ENCODE measurements at places on chromosomes 2 and 18.
A peak's percentile ranks its signal among the peaks of the same experiment; 100 is the strongest.

DNA sequence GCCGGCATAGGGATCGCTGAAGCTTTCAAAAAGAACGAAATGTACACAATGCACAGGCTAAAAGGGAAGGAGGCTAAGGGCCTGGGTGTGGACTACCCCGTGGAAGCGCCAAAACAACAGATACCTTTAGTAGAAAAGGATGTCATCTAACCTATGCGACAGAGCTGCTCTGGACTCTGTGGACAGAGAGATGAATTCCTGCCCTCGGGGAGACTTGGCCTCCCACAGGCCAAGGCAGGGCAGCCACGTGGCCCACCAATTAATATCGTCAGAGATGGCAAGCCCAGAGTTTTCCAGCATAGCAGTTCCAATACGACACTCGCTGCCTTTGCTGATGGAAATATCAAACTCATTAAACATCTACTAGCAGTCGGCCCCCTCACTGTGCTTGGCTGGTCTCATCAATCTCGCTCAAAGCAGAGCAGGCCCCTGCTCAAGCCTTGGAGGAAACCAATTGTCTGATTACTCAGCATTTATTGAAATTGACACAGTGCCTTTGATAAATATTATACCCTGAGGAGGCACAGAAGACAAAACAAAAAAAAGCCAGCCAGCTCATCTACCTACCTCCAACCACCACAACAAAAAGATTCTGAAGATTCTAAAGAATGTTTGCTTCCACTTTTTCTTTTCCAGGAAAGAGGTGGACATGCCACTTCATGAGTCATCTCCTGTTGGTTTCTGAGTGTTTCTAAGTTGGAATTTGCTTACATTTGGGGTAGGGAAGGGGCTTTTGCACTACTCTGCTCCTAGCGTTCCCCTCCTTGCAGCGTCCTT, 79.0 kb upstream of the ACAA2 start:
- DNase-seq, result no peak

DNA sequence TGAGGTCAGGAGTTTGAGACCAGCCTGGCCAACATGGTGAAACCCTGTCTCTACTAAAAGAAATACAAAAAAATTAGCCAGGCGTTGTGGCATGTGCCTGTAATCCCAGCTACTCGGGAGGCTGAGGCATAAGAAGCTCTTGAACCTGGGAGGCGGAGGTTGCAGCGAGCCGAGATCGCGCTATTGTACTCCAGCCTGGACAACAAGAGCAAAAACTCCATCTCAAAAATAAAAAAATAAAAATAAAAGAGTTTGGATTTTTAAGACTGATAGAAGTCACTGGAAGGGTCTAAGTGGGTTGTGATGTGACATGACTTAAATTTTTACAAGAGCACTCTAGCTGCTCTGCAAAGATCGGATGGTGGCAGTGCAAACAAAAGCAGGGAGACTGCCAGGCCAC, 15.9 kb downstream of the KCNK3 start:
- DNase-seq, result no peak

GRCh38 chr2:63587814-63588384, 378 bp downstream of the WDPCP start:
- DNase-seq, result no peak

DNA sequence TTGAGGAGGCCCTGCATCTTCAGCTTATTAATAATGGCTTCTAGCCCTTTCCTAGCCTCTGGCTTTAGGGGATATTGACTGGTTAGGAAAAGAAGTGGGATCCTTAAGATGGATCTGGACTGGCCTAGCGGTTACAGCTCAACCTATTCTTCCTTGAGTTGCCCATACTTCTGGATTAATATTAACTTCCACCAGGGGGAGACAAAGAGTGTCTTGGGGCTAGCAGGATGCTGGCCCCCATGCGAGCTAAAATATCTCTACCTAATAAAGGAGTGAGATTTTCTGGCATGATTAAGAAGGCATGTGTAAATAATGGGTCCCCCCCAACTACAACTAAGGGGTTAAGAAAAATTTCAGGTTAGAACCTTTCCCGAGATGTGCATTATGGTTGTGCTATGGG, 23.2 kb upstream of the PLA2R1 start:
- DNase-seq, result no peak

- DNase-seq, result no peak
These were observed 73.7 kb upstream of the TGFA start for GRCh38 chr2:70627211-70627898.

DNA sequence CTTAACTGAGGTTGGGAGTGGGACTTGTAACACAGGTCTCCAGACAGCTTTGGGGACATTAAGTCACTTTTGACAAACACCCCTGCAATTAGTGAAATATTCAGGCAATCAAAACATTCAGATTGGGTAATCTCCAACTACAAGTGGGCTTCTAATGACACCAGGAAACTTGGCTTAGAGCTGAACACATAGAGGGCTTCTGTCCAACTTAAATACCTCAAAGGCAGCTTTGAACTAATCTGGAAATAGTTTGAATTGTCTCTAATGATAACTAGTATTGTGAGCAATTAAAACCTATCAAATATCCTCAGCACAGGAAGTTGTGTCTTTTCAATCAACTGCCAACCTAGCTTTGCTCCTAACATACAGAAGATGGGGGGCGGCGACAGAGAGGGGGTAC, 5.1 kb upstream of the ASPRV1 start:
- DNase-seq, result no peak

DNA sequence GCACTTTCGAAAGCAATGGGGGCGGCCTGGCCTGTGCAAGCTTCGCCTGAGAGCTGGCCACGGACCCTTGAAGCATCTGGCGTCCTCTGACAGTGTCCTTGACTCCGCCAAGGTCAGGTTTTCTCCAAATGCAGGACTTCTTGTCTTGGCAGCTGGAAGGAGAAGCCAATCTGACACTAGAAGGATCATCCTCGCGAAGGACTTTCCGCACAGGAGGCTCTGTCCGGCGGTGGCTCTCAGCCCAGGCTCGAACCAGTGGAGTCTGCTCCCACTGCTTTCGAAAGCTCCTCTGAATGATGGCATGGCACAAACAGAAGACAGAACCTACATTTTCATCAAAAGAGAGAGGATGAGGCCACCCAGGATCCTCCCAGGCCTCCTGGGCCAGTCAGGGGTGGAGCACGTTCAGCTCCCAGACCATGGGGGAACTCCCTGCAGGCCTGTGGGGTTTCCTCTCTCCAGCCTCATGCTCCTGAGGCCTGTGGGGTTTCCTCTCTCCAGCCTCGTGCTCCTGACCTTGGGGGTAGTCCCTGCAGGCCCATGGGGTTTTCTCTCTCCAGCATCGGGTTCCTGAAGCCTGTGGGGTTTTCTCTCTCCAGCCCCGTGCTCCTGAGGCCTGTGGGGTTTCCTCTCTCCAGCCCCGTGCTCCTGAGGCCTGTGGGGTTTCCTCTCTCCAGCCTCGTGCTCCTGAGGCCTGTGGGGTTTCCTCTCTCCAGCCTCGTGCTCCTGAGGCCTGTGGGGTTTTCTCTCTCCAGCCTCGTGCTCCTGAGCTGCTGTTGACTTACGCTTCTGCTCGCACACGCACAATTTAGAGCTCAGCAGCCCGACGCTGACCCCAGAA, 396.5 kb upstream of the SALL3 start:
- DNase-seq, result no peak

DNA sequence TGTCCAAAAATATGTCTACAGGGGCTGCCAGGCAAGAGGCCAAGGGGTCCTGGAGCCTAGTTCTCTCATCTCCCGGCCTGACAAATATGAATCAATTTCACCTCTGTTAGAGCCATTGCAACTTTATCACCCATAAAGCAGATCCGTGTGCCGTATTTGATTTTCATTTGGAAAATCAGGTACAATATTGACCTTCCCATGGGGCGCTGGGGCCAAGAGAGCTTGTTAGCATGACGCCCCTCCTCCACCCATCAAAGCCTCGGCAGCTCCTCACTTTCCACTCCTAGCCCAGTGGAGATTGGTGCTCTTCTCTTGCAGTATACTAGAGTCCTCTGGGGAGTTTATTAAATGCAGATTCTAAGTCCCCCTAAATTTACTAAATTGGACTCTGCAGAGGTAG, 96.8 kb downstream of the CAPN13 start:
- no peak for DNase-seq

DNA sequence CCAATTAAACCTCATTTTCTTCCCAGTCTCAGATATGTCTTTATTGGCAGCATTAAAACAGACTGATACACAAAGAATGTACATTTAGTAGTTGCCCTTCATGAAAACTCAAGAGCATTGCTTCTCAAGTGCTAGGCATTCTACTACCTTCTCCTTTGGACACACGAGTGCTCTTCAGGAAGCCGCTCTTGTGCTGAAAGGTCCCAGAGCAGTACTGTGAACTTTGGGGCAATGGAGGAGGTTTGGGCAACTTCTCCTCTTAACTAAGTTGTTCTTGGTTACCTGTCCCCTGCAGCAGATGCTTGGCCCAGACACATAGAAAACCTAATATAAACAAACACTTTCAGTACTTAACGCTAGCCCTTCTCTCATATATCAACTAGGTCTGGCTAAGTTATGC, 362.8 kb downstream of the DPP10 start:
- no peak for DNase-seq

DNA sequence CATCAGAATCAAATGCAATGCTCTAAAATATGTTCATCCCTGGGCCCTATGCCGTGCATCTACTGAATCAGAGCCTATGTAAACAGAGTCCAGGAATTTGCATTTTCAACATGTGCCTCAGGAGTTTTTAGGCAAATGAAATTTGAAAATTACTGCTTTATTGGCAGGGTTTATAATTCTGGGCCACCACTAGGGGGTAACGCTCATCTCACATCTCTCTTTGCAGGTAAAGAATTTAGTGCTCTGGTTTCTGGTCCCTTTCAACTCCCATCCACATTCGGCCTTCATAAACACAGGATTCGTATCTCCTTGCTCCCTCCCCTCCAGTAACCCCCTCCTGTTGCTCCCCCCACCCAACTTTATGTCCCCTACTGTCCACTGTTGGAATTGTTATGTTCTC, 49.3 kb downstream of the LYPD6B start:
- peak; percentile 30 for DNase-seq

GRCh38 chr18:35030277-35030989, 10.8 kb upstream of the MAPRE2 start:
- DNase-seq, result peak; percentile 19

DNA sequence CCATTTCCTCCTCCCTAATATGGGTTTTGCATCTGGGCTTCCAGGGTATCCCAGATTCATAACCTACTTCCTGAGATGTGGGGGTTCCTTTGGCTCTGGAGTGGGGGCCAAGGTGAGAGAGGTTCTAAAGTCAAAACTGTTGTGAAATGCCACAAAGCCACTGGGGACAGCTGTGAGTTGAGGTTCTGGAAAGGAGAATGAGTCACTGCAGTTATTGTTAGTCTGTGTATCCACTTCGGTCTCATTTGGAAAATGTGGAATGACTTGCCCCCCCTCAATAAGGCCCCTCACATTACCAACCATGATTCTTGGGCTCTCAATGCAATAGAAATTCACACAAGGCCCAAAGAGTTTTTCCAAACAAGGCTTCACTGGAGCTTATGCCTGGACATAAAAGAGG, 51.1 kb upstream of the LGALSL start:
- DNase-seq, result no peak

GRCh38 chr2:9473985-9474360, 378 bp upstream of the IAH1 start:
- DNase-seq, result no peak

GRCh38 chr2:138373993-138374408, 127.6 kb upstream of the SPOPL start:
- peak; percentile 33 for DNase-seq

- DNase-seq, result no peak
These were observed 13.1 kb downstream of the CFLAR start for GRCh38 chr2:201128933-201129505.

- DNase-seq, result no peak
These were observed 23.8 kb upstream of the TXNDC2 start for GRCh38 chr18:9861933-9862332.

GRCh38 chr2:121356058-121356640, 71.1 kb upstream of the TFCP2L1 start:
- DNase-seq, result peak; percentile 61

DNA sequence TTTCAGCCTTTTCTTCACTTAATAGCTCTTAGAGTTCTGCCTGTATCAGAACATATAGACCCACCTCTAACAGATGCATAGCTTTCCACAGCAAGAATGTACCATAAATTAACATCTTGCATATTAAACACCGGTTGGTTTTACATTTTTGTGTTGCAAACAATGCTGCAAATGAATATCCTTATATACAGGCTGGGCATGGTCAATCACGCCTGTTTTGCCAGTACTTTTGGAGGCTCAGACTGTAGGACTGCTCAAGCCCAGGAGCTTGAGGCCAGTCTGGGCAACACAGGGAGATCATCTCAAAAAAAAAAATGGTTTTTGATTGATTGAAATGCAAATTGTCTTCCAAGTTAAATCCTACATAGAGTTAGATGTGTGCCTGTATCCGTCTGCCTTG, 1.5 kb upstream of the LCT start:
- no peak for DNase-seq

DNA sequence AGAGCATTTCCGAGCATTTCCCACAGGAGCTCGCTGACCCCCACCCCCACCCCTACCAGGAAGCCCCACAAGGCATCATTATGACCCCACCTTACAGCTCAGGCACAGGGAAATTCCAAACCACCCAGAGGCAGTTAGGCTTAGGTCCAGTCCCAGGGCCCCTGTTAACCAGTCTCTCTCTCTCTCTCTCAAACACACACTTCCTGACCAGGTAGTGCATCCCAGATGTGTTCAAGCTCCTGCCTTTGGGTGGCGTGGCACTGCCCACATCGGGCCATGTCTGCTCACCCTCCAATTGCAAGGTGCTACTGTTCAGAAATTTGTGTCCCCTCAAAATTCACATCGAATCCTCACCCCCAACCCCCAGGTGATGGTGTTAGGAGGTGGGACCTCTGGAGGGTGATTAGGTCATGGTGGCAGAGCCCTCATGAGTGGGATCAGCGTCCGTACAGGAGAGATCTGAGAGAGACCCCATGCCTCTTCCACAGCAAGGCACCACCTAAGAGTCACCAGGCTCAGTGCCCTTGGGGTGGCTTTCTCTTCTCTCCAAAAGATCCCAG, 8.8 kb downstream of the COPS9 start:
- DNase-seq, result no peak

DNA sequence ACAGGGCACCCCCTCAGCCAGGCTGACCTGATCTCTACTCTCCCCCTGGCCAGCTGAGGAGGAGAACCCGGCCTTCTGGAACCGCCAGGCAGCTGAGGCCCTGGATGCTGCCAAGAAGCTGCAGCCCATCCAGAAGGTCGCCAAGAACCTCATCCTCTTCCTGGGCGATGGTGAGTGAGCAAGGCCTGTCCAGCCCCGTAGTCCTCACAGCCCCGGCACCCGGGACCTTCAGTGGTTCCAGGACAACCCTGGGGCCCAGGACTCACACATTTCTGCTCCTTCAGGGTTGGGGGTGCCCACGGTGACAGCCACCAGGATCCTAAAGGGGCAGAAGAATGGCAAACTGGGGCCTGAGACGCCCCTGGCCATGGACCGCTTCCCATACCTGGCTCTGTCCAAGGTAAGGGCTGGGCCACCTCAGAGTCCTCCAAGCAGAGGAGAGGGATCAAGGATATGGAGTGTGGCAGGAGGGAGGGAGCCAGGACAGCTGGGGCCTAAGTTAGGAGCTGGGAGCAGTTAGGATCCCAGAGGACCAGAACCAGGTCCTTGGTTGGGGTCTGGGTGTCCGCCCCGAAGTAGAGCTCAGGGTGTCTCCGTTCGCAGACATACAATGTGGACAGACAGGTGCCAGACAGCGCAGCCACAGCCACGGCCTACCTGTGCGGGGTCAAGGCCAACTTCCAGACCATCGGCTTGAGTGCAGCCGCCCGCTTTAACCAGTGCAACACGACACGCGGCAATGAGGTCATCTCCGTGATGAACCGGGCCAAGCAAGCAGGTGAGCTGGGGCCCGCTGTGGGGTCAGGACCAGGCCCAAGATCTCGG, 555 bp downstream of the ALPI start:
- no peak for DNase-seq

- no peak for DNase-seq
These were observed 512.9 kb downstream of the LRRTM4 start for GRCh38 chr2:77009307-77009706.

- DNase-seq, result no peak
These were observed 91.7 kb upstream of the ASB18 start for GRCh38 chr2:236355911-236356310.
